MV-4-11 (cell line): ENCODE measurements at places on chromosomes 12 and 14.

DNA sequence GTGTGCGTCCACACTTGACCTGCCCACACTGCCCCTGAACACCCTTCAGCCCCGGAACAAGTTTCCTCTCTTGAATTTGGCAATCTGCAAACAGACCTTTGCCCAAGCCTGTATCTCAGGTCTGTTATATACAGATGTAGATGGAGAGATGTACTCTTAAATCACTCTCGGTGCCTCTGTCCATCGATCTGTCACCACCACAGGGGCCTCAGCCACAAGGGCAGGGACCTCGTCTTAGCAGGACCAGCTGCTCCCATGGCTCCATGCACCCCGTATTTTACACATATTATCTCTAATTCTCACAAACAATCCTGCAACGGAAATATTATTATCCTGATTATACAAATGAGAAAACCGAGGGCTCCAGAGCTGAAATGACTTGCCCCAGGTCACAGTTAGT, 313.4 kb downstream of the BCL11B start:
- DNase-seq, result no peak

DNA sequence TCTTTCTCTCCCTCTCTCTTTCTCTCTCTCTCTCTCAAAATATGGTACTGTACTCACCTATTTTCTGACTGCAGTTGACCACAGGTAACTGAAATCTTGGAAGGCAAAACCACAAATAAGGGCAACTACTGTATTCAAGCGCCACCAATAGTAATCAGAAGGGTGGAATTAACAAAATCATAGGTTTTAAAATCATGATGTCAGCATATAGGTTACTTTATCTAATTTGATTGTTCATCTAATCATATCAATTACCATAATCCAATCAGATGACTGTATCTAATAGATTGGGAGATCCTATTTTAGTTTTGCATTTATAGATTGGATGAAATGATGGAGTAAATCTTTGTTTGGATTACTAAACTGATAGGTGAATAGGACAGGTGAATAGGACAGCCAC, 155.8 kb upstream of the KITLG start:
- no peak for DNase-seq

GRCh38 chr14:94501588-94502516, 7.4 kb downstream of the SERPINA12 start:
- DNase-seq, result no peak

DNA sequence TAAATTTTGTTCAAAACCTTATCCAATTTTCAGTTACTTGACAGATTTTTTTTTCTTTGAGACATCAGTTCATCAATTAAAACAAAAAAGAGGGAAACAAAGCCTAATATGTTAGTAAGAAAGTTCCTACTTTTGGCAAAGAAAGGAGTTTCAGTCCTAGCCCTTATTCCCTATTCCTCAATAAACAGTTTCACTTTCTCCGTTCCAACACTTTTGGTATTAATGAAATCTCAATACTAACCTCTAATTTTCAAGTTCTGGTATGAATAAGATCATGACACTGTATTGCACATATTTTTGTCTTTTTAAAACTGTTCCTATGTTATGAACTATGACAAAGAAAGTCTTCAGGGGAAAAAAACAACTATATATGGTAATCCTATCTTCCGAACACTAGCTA, 48.4 kb downstream of the RPS6KA5 start:
- DNase-seq, result no peak

GRCh38 chr12:77943466-77943865, 112.8 kb downstream of the NAV3 start:
- peak; percentile 27 for DNase-seq
